Iris pigment epithelial cell (primary cell): ENCODE measurements at places on chromosomes 2 and 18.

DNA sequence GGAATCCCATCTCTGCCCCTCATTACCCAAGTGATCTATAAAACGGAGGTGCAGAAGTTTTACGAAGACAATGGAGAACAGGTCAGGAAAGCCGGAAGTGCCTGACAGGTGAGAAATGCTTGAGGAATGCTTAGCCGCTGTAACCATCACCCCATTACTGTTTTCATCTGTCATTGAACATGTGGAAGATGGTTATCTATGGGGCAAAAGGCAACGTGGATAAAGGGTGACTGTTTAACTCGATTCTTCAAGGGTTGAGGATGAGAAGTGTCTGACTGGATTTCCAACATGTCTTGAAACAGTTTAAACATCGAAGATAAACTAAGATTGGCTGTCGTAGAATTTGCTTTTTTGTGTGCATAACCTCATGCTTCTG lies 17.3 kb downstream of the HK2 start:
- DNase-seq: no peak

DNA sequence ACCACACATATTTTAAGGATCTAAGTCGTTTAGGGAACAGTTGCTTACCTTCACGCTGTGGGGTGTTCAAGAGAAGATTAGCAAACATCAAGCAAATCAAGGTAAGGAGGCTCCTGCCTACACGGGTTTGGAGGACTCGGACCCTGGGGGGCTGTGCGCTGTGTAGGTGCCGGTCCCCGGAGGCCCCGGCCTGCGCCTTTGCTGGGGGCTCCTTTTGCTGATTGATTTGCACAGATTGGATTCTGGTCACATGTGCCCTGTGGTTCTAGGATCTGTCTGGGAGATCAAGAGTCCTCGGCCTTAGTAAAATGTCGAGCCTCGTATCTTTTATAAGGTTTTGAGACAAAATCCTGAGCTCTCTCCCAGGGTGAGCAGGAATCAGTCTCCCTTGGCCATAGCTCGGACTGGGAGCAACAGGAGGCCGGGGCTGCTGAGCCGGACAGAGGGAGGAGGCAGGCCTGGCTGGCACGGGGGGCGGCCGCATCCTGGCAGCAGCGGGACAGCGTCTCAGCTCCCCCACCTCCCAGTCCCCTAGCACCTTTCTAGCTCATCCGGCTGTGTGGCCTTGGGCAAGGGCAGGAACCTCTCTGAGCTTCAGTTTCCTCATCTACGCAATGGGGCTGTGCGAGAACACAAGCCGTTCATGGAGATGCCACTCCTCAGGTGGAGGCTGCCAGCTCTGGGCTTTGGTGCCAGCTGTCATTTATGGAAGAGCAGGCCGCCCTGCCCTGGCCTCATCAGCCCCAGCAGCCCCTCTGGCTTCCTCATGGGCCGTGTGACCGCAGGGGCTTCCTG lies 147.2 kb downstream of the MBP start:
- DNase-seq: no peak

DNA sequence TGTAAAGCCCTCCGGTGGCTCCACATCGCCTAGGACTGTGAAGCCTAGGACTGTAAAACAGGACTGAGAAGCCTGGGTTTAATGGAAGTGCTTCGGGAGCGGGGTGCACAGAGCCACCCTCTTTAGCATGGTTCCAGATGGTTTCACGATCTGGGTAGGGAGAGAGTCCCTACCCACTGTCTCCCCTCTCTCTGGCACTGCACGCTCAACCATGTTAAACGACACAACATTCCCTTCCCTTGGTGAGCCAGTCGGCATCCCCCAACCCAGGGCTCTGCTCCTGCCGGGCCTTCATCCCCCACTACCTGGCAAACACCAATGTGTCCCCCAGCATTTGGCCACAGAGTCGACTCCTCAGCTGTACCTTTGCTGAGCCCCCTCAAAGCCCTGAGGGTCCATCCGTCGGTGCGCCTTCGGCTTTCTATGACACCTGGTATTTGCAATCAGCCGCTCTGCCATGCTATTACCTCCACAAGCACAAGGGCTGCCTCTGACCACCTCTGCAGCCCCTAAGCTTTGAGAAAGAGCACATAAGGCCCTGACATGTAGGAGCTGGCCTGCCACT lies 1.1 kb downstream of the COPS9 start:
- no peak for DNase-seq

- DNase-seq: peak; percentile 87
Observed at GRCh38 chr2:98757904-98758421, 27.0 kb upstream of the MGAT4A start.

DNA sequence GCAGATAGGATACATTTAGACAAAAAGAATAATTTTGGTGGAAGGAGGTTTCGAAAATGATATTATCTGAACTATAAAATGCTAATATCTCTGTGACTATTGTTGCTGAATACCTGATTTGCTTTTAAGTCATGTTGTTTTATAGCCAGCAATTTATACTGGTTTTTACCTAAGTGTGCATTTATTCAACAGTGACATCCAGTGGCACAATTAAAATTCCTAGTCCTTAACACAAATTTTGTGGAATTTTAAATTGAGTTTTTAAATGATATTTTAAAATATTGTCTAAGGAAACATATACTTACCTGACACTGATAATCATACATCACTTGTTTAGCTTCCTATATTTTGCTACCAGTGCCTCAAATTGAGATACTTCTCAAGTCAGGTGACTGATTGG lies 144.8 kb downstream of the ARHGAP28 start:
- DNase-seq: peak; percentile 6

- no peak for DNase-seq
Observed at GRCh38 chr18:3099327-3099726, 86.4 kb upstream of the LPIN2 start.

DNA sequence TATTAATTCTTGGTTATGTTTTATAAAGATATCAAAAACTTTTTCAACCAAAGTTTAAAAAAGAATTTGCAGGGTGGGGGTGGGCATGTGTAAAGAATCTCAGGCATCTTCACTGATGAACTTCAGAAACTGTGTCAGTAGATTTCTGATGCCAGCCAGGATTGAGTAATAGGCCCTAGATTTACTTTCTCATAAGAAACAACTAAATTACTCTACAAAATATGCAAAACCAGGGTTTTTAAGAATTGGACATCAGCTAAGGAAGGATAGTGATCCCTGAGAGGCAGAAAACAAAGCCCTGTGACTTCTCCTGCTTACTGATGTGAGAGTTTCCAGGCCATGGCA lies 11.9 kb upstream of the IL1R1 start:
- DNase-seq: peak; percentile 69

DNA sequence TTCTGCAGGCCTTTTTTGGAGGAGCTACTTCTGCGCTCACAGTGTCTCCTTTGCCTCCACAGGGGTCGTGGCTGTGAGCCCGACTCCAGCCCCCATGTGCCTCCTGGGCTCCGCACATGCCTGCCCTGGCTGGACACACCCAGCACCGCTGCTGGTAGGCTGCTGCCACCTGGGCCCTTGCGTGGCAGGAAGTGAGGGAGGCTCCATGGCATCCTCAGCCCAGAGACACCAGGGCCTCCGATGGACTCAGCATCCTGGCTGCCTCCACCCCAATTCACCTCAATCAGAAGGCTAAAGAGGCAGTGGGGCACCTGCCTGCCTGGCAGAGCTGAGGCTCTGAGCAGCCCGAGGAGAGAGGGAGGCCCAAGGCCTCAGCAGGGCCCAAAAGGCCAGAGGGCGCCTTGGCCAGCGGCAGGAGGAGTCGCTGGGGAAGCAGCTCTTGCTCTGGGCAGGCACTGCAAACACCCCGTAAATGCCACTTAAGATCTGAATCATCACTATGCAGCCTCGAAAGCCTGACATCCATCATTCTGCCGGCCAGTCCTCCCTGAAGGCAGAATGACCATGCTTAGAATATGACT lies 68.3 kb upstream of the OTOS start:
- no peak for DNase-seq

GRCh38 chr2:64338910-64339500 lies 115.0 kb upstream of the LGALSL start:
- DNase-seq: peak; percentile 71

DNA sequence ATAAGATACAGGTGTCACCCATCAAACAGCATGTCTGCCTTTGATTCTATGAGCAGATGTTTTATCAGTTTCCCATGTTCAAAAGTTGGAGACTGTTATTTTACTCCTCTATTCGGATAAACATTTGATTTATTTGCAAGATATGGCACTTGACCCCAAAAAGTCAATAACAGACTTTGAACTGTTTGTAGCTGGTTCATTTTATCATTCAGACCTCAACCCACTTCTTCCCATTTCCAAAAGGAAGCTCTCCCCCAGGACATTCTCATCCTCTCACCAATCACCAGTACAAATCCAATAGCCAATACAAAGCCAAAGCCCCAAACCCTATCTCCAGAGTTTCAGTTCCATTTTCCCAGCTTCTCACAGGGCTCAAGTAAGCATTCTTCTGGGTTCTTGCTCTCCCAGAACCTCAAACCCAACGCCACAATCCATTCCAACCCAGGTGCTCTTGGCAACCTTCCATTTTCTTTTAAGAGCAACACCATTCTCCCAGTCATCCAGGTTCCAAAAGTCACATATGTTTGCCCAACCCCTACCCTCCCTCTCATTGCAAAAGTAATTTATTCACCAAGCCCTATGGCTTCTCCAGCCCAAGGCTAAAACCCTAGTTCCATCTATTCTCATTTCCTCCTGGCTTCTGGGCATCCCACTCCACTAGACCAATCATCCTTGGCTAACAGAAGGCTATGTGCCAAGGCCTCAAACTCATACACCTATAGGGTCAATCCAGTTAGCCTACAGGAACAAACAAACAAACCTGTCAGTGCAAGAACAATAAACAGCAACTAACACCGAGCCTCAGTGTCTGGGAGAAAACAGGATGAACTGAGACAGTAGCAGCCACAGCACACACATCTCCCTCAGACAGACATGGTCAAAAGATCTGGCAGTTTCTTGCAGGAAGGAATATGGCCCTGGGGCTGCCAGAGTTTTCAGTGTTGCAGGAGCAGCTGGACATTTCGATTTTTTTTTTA lies 9.2 kb downstream of the ACVR1 start:
- no peak for DNase-seq
